Left lung (tissue), 14 donors: ENCODE measurements at places on chromosomes 13 and 19. TPM values are rescaled to one million over a fixed set of nuclear protein-coding genes. Genes with fewer than 3 reads are reported as not detected.

DNA sequence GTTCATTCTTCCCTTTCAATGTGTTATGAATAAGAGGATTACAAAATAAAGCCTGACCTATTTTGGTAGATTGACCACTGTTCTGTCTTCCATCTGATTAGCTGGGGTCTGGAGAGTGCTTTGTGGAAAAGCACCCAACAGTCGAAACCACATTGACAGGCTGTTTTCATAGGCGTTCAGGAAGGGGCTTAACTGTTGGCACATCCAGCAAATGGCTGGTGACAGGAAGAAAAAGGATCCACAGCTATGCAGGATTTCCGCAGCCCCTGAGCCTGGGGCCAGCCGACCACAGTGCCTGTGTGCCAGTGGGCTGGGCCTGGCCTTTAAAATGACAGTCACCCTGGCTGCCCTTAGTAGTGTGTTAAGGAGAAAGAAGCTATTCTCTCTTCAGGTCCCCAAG, 113.3 kb downstream of the SIPA1L3 start:
- H3K4me1 ChIP-seq, result peaks cover 38% of the 10 kb centered on the region
- no peak overlapping the region for H3K4me3 ChIP-seq
- H3K27ac ChIP-seq, result peak overlapping the region; percentile 1
- no peaks in the 10 kb centered on the region for H3K27me3 ChIP-seq

- peaks cover 14% of the 10 kb centered on the region for H3K4me1 ChIP-seq
- no peak for DNase-seq
- no peak overlapping the region for H3K4me3 ChIP-seq
- no peak overlapping the region for H3K27ac ChIP-seq
These were observed 109.5 kb upstream of the MBNL2 start for GRCh38 chr13:97112446-97113152.

DNA sequence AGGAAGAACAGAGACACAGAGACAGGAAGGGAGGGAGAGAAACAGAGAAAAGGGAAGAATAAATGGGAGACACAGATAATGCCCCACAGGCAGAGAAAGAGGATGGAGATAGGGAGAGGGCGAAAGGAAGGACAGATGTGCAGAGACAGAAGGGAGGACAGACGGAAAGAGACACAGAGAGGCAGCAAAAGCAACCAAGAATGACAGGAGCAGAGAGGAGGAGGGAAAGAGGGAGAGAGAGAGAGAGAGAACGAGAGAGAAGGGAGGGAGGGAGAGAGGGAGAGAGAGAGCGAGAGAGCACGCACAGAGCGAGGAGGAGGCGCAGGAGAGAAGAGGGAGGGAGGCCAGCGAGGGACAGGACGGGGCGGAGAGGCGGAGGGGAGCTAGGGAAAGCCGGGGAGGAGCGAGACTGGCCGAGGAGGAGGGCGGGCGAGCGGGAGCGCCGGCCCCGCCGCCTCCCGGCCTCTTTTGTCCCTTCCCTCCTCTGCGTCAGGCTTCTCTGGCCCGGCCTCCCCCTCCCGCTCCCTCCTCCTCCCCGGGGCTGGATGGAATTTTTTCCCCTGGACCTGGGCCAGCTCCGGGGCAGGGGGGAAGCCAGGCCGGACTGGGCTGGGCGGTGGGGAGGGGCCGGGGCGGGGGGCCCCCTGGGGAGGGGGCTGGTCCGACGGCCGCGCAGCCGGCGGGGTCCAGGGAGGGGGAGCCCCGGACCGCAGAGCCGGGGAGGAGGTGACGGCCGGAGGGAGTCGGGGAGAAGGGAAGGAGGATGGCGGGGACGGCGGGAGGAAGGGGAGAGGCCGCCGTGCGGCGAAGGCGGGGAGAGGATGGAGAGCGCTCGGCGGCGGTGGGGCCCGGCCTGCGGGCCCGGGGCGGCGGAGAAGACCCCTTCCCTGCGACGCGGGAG, 4.2 kb upstream of the SPACA6 start:
- DNase-seq, result peak; percentile 92
- H3K36me3 ChIP-seq, result peaks cover 17% of the 10 kb centered on the region
- peaks cover 47% of the 10 kb centered on the region for H3K4me1 ChIP-seq
- peaks cover 45% of the 10 kb centered on the region for H3K27me3 ChIP-seq

DNA sequence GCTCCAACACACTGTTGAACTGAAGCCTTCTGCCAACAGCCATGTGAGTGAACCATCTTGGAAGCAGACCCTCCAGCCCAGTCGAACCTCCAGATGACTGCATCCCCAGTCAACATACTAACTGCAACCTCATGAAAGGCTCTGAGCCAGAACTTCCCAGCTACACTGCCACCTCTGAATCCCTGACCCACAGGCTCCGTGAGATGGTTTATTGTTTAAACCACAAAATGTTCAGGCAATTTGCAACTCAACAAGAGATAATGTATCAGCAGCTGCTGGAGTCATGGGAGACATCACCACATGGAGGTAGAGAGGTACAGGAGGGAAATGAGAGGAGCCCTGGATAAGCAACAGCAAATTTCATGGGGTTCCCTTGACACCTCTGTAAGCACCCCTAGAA, 266.4 kb upstream of the NBEA start:
- H3K36me3 ChIP-seq, result no peaks in the 10 kb centered on the region
- H3K27me3 ChIP-seq, result no peaks in the 10 kb centered on the region
- no peaks in the 10 kb centered on the region for H3K4me1 ChIP-seq

DNA sequence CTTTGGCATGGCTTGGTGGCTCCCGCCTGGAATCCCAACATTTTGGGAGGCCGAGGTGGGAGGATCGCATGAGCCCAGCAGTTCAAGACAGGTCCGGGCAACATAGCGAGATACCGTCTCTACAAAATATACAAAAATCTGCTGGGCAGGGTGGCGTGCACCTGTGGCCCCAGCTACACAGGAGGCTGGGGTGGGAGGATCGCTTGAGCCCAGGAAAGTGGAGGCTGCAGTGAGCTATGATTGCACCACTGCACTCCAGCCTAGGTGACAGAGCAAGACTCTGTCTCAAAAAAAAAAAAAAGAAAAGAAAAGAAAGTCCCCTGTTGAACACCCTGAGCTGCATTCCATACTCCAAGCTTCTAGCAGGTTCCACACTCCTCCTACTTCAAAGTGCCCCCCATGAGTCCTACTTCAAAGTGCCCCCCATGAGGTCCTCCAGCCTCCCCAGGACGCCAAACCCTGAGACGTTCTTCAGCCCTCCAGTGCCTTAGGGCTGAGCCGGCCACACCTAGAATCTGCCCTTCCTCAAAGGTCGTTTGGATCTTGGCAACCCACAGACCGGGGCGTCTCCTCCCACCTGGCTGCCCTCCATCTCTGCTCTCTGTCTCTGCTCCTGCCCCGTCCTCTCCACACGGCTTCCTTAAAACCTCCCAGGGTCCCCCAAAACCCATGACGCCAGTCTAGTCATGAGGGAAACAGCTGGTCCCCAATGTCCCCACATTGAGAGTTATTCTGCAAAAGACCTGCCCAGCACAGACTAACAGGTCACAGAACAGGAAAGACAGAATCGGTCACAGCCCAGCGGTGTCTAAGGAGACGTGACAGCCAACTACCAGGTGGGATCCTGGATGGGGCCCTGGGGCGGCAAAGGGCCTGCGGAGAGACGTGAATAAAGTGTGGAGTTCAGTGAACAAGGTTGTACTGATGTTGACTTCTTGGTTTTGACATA, 4.8 kb downstream of the TJP3 start:
- H3K27ac ChIP-seq, result peak overlapping the region; percentile 20
- no peaks in the 10 kb centered on the region for H3K36me3 ChIP-seq
- no peaks in the 10 kb centered on the region for H3K4me1 ChIP-seq
- no peak overlapping the region for H3K4me3 ChIP-seq
- peak; percentile 66 for DNase-seq

- no peak for DNase-seq
- no peak overlapping the region for H3K4me3 ChIP-seq
- H3K4me1 ChIP-seq, result no peaks in the 10 kb centered on the region
- no peaks in the 10 kb centered on the region for H3K27me3 ChIP-seq
These were observed 864.1 kb downstream of the DIAPH3 start for GRCh38 chr13:59299584-59299983.

- no peak overlapping the region for H3K27ac ChIP-seq
- H3K4me1 ChIP-seq, result peaks cover 5% of the 10 kb centered on the region
- H3K4me3 ChIP-seq, result no peak overlapping the region
- H3K27me3 ChIP-seq, result no peaks in the 10 kb centered on the region
These were observed 7.1 kb upstream of the WDR18 start for GRCh38 chr19:977058-977464.

PRX gene
- total RNA-seq, result 18.7 TPM

TSKS gene
- total RNA-seq, result not detected

TJP3 gene
- 36.2 TPM for total RNA-seq

ACOD1 gene
- not detected for total RNA-seq

USP12 gene
- total RNA-seq, result 29.3 TPM

ZNF66 gene
- total RNA-seq, result 7.8 TPM
